ENCODE measurements at places on chromosomes 13 and 19.

- DNase-seq, result no peak
Observed at GRCh38 chr13:24007979-24008620, 110.8 kb upstream of the C1QTNF9B start.

DNA sequence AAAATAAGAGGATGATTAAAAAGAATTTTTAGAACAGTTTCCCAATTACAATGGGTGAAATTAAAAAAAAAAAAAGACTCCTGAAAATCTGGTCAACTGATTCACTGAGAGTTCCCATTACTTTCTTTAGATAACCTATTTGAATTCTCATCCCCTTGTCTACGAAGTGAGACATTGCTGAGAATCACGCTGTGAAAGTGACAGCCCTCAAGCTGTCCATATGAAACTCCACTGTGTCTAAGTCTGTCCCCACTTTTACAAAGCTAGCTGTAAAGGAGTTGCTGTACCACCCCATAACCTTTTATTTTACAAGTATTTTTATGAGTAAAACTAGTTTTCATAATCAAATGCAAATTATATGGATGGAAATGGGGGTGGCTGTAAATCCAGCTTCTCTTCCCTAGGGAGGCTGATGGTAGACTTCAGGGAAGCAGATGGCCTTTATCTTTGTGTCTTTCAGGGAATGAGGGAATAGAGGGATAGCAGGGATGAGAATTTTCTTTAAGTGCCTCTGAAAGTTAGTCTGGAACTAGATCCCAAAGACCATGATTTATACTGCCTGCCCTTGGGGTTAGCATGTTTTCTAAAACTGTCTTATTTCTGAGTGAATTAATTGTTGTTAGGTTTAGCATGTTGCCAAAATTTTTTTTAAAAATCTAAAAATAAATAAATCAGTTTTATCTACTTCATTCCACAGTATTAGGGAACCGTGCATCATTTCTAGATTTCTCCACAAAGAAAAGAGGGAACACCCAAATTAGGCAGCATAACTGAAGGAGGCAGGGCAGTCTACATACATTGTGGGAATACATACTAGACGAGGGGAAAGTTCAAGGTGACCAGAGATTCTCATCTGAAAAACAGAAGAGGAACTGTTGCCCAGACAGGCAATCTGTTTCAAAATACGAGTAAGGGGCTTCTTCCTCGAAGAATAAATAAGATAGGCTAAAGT is 1219.1 kb downstream of the UQCRFS1 start:
- no peak for DNase-seq

DNA sequence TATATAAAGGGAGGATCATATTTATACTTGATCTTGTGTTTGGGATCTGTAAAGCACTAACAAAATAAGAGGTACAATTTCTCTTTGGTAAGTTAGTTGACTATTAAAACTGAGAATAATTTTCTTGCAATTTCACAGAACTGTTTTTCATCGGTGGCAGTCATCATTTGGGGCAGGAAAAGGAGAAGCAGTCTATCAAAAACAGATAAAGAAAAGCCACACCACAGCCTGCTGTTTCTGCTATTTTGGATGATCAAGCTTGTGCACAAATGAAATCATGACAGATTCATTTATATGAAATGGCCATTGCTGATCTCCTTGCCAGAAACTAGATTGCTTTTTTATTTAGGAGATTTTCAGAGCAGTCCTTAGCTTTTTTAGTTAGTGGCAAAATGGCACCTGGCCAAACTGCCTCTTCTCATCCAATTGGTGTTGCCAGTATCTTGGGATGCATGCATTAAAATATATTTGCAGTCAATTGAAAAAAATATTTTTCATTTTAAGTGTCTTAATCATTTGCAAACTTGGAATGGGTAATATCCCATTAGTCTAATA is 326.0 kb downstream of the HS6ST3 start:
- no peak for DNase-seq

DNA sequence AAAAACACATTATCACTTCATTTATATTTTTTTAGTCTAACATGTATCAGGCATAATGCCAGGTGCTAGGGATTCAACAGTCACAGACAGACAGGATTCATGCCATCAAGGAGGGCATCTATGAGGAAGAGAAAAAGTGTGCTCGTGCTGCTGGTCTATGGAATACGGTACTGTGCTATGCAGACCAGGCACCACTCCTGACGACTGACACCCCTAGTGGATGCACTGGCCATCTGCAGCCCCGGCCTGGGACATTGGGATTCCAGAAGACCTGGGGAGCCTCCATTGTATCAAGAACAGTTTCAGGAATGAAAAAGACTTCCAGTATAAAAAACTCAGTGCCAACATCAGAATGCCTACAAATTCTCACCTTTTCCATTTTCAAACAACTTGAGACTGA is 94.0 kb downstream of the KLF12 start:
- peak; percentile 38 for DNase-seq

GRCh38 chr19:48999481-49000325 is 6.0 kb downstream of the RUVBL2 start:
- DNase-seq, result peak; percentile 67

DNA sequence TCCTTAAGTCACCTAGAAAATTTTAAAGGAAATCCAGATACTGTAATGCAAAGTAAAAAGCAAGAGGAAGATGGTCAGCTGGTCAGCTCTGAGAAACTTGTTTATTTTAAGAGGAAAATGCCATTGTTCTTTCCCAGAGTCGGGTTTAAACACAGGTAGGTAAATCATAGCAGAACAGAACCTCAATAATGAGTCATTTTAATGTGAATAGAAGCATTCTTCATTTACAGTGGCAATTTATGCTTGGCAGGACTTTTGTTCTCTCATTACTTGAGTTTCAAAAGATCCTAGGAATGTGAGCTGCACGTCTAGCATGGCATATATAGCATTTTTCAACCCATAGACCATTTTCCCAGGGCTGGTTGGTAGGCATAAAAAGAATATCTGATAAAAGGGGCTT is 132.3 kb downstream of the LIG4 start:
- no peak for DNase-seq

DNA sequence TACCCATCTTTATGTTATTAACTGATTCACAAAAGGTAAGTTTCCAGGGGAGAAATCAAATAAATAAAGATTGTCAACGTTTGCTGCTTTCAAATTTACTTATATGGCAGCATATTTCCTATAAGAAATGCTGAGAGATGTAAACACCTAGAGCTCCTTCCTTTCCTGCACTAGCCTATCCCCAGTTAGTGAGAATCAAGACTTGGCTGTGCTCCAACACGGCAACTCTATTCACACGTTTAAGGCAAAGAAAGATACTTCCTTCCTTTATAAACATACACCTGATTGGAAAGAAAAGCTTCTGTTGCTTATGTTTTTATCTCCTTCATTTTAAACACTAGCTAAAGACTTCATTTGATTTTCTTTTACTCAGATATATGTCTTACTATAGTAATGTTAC is 107.0 kb downstream of the PCDH9 start:
- DNase-seq, result no peak

Measured in fibroblast of skin of right biceps (primary cell).